ENCODE measurements at places on chromosomes 7 and 10.

GRCh38 chr10:99779335-99779734, 3.1 kb upstream of the ABCC2 start:
- peak; percentile 43 for DNase-seq

- peak; percentile 87 for DNase-seq
These were observed 70.1 kb upstream of the COL1A2 start for GRCh38 chr7:94324380-94325121.

DNA sequence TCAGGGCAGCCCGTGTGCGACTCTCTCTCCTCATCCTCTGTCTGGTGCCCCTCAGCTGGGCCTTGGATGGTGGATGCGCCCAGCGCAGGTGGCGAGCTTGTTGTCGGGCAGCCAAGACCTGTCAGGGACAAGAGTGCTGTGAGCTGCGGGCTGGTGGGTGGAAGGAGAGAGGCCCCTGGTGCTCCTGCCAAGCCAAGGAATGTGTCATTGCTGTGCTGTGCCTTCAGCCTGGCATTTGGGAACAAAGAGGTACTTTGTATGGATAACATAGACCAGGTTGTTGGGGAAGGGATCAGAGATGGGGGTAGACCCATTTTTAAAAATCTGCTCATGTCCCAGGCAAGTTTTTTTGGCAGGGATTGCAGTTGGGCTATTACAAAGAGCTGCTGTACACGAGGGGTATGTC, 120.9 kb downstream of the PKD1L1 start:
- DNase-seq = no peak

GRCh38 chr7:157271315-157271990, 65.4 kb upstream of the DNAJB6 start:
- DNase-seq = no peak

DNA sequence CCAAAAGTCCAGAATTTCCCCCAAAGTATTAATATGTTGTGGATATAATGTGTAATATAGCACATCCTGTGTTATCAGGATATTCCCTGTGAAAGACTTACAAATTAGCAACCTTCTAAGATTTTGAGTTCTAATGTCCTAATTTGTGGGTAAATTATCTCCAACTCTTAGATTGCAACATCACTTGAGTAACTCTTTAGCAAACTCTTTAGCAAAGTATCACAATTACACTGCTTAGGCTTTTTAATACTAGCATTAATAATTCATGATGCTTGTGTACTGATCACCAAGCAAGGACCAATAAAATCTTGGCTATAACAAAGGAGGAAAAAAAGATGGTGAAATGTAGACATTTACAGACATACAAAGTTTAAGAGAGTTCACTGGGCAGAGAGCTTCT, 27.7 kb downstream of the HIP1 start:
- DNase-seq = peak; percentile 17

DNA sequence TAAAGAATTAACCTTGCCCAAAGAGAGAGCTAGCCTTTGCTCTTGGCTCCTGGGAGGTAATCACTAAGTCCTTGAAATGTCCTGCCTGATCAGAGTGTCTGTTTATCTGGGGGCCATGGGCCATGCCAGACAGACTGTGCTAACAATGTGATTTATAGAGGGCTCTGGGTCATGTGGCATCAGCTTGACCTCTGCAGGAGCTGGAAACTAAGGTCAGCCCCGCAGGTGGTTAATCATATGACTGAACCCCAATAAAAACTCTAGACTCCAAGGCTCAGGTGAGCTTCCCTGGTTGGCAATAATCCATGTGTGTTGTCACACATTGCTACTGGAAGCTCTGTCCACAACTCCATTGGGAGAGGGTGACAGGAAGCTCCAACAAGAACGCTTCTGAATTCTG, 47.5 kb downstream of the NDUFB2 start:
- no peak for DNase-seq

GRCh38 chr7:101669307-101669706, 40.2 kb upstream of the MYL10 start:
- no peak for DNase-seq

GRCh38 chr7:129875745-129876411, 76.9 kb downstream of the UBE2H start:
- DNase-seq = peak; percentile 52

GRCh38 chr7:128381161-128381821, 19.8 kb upstream of the PRRT4 start:
- DNase-seq = no peak

- no peak for DNase-seq
These were observed 82.8 kb downstream of the GPR158 start for GRCh38 chr10:25257646-25258045.

DNA sequence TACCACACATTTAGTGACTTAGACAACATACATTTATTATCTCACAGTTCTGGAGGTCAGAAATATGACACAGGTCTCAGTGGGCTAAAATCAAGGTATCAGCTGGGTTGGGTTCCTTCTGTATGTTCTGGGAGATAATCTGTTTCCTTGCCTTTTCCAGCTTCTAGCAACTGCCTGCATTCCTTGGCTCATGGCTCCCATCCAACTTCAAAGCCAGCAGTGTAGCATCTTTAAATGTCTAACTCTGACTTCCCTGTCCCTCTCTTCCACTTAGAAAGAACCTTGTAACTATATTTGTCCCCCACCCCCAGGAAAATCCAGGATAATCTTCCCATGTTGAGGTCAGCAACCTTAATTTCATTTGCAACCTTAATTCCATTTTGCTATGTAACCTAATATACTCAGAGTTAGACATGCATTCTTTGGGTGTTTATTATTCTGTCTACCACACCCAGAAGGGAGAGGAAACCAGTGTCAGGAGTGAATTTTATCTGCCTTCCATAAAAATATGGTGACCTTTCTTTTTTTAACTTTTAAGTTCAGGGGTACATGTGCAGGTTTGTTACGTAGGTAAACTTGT, 57.3 kb upstream of the SMIM30 start:
- DNase-seq = peak; percentile 29

DNA sequence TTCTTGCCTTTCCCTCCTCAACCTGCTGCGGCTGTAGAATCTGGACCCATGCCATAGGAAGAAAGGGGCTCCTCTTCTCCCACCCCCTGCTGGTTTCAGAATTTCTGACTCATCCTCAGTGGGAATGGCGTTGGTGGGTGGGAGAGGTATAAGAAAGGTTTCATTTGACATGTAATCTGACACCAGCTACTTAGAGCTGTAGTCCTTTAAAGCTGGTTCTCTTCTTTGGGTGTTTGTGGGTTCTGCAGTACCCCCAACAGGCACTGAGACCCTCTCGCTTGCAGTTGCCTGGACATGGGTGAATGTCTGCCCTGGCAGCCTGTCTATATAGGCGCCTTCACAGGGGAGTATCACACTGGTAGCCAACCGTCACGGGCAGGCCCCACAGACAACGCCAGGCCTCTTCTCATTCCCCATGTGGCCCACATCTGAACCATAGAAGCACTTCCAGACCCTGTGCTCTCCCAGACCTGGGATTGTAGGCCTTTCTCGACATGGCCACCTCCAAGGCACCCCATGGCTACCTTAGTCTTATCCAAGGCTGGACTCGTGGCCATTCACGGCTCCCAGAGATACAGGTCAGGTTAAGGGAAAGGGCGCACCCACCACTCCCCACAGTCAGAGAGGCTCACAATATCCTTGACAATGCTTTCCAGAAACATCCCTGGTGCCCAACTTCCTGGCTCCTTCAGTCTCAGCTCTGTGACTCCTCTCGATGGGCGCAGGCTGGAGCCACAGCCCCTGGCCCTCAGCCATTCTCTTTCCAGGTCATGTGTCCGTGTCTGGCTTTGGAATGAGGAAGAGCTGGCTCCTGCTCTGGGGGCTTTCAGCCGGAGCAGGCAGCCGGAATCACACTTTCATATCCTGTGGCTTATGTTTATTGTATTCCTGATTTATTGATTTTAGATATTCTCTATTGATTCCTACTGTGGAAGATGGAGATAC, 17.5 kb downstream of the ZNF862 start:
- peak; percentile 73 for DNase-seq

DNA sequence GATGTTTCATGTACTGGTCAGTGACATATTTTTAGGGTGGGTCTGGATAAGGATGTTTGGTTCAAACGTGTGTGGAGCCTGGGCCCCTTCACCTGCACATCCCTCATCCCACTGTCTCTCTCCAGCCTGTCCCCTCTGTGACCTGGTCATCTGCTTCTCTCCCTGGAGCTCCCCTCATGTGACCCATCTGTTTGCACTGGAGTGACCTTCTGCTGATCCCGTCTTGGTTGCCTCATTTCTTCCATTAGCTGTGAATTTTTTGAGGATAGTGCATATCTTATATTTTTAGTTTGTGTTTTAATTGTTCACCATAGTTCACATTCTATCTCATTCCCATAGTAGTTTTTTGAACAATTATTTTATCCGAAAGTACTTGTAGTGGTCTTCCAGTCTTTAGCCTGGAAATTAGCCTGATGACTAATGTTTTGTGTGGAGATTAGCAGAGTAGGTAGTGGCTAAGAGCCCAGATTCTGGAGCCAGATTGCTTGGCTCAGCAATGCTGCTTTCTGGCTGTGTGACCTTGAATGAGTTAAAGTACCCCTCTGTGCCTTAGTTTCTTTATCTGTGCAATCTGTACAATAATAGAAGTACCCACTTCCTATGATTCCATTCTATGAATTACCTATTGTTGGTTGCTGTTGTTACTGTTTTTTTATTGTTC, 224.5 kb downstream of the LRMDA start:
- no peak for DNase-seq

DNA sequence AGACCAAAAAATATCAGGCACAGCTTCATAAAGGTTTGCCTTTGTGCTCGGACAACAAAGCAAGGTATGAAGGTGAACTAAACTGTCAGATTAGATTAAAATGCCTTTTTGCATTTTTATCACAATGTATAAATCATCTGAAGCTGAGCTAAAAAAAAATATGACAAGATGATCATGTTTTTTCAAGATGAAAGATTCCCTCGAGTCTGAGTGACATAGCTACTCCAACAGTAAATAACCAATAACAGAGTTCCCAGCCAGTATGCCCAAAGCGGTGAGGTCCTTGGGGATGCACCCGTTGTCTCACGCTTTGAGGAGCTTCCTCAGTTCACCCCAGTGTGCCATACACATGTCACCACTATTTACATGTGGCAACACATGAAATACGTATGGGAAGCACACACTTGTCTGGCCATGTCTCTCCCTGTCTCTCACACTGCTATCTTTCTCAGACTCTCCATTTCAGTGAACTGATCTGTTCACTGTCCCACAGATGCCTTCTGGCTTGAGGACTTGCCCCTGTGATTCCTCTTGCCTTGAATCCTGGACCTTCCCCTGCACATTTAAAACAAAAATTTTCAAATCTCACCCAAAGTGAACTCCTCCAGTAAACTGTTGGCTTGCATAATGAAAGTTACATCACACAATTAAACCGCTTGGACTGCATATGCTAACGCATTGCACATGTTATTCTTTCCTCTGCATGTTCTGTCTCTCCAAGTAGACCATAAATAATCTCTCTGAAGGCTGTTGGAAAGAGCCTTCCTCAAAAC, 2.6 kb upstream of the PIK3CG start:
- peak; percentile 74 for DNase-seq

DNA sequence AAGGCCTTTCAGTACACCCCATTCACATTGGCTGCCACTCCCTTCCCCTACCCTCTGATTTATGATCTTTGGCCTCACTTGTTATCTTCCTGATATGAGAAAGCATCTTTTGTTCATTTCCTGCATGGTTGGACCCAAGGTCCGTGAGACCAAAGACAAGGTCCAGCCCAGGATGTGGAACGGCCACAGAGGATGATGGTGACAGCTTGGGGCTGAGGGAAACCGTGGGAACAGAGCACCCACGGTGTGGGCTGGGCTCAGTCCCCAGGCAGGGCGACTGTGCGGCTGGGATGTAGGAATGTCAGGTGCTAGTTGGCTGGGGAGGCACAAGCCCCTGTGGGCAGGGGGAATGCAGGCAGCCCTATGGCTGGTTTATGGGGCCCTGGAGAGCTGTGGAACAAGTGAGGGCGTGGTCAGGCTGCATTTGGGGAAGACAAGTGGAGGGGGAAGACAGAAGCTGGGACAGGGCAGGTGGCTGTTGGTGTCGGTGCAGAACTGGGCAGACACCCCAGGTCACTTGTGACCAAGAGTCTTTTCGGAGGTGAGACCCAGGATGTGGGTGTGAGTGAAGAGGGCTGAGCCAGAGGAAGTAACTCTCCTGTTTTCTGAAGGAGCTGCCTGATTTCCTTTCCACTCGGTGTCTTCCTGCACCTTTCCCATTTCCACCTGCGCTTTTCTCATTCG, 51.7 kb upstream of the IGFBP3 start:
- no peak for DNase-seq

GRCh38 chr10:116713846-116714245, 28.5 kb downstream of the HSPA12A start:
- DNase-seq = no peak

GRCh38 chr10:119416855-119417254, 125.7 kb downstream of the RGS10 start:
- DNase-seq = peak; percentile 66

DNA sequence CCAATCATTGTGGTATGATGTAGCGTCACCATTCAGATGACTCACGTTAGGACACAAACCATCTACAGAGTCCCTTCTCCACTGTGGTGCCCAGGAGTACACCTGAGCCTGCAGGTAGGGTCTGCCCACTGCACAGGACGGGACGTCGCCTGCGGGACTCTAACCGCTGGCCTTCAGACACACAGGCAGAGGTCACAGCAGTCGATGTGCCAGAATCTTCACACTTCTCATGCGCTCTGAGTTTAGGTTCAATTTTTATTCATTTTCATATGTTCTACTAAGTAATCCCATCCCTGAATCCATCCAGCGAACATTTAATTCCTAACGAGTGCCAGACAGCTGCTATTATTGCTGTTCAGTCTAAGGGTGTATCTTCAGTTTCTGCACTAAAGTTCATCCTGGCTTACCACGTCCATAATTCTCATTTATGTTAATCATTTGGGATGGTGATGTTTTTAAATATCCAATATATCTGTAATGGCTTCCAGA, 73.3 kb downstream of the CXCL12 start:
- DNase-seq = no peak

- peak; percentile 8 for DNase-seq
These were observed 4.0 kb downstream of the ABCB1 start for GRCh38 chr7:87596696-87597095.

DNA sequence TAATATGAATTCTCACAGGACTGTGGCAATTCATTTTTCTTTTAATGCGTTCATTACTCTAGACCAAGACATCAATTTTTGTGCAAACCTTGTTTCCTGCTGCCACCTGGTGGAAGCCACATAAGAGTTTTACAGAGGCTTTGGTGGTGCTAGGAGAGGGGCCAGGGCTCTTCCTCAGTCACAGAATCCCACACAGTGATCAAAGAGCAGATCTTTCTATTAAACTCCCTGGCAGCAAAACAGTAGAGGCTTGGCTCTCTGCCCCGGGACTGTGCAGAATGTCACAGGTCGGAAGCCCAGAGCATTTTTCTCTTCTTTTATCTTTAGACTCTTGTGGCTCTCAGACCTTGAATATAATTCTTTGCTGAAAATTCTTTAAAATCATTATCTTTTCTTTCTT, 506.4 kb upstream of the C7orf33 start:
- peak; percentile 89 for DNase-seq

Data from adipocyte (in vitro differentiated cells).